Memory B cell (primary cell): ENCODE measurements at places on chromosomes 3 and 15.

DNA sequence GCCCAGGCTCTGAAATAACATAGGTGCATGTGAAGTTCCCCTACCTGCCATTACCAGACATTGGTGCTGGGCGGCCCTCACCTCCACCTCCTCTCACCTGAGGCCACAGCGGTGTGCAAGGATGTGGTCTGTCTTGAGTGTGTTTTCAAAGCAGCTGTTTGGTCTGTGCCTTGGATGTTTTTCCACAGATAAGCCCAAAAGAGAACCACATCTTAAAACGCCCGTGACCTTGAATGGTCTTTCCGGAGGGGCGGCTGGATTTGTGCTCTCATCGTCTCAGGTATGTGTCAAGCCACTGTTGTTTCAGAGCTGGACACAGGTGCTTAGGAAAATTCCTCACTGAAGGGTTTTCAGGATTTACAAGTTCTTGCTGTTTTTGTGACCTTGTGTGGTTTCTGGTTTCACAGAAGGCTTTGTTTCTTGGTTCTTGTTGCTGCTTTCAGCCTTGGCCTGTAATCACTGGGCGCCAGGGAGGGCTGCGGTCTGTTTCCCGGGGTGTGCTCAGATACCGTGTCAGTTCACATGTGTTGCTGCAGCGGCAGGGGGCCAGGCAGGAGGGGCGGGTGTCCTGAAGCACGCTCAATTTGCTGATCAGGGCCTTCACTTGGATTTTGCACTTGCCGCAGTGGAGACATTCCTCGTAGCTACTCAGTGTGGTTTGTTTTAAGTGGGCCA is 128.4 kb downstream of the IGF1R start:
- no peak for DNase-seq

DNA sequence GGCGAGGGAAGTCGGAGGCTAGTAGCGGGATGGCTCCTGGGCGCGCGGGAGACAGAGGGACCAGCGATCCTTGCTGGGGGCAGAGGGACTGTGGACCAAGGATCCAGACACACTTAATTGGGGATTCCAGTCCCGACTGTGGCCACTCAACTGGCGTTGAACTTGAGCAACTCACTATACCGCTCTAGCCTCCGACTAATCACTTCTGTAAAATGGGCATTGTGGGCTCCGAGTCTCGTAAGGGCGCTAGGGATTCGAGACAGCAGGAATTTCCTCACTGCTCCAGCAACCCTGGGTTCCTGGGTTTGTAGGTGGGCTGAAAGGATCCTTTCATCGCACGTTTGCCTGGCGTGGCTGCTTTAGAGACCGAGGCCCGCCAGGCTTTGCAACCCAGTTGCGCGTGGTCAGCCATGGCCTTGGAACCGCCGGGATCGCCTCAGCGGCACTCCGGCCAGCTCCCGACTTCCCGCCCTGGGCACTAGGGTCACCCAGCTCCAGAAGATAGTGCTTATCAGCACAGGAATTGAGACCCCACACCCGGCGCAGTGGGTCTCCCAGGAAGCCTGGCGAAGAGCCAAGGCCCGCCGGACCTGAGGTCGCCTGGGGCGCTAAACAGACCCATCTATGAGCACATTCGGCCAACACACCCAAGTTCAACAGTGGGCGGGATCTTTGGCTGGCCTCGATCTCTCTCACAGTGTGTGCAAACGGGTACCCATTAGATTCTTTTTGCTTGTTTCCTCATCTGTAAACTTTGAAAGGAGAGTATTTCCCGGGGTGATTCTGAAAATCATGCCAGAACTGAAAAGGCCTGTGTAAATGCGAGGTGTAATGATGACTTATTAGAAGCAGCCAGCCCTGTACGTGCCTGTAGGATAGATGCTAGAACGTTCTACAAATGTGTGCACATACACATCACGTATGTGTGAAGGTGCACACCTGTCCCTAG is 9.9 kb downstream of the FOXL2 start:
- no peak for DNase-seq

DNA sequence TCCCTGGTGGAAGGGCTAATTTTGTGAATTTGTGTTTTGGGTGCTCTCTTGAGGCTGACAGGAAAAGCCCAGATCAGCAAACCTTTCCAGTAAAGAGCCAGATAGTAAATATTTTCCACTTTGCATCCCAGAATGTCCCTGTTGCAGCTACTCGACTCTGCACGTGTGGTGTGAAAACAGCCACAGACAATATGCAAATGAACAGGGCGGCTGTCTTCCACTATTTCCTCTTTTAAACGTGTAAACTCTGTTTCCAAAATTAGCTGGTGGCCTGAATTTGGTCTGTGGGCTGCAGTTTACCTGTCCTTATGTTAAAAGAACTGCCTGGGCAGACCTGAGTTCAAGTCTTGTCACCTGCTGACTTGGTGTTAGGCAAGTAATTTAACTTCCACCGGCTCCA is 202.7 kb downstream of the EDEM1 start:
- DNase-seq = no peak

- DNase-seq = no peak
Measured at GRCh38 chr3:65884071-65884470, 154.6 kb downstream of the MAGI1 start.

GRCh38 chr3:13556207-13556606 is 7.3 kb downstream of the FBLN2 start:
- no peak for DNase-seq

DNA sequence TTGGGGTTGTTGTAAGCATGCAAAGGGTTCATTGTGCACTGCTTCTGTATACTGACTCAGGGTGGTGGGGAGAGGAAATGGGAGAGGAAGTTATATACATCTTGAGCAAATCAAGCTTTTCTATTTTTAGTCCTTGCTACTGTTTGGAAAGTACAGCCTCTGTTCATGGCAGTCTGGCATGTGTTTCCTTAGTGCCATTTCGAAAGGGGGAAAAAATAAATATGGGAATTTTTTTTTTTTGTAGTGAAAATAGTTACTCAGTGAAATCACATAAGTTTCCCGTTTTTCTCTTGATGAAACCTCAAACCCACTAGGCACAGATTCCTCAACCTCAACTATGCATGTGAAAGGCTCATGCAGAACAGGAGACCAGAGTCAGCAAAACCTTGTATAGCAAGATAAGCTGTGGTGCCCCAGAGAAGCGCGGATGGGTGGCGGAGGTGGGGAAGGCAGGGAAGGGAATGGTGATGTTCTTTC is 353.3 kb downstream of the LPP start:
- no peak for DNase-seq

DNA sequence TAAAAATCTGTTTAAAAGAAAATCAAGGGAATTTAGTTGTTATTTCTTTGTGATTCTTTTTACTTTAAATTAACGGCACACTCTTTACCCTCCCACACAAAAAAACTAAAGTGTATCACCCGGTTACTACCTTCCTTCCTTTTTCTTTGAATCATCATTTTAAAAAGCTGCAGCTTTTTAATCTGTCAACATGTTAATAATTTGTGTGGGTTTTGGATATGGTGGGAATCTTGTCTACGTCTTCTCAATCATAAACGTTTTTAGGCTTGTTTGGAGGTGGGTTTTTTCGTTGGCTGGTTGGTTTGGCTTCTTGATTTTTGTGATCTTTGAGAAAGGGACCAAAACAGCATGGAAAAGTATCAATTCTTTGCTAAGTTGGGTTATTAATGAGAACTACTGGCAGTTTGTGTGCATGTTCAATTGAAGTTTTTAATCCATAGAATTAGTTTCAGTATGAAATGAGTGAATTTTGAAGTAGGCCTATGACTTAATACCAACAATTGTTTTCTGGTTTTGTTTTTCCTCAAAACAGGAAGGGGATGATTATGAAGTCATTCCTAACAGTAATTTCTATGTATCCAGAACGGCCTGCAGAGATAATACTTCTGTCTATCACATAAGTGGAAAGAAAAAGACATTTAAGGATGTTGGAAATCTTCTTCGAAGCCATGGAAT is 4.5 kb downstream of the SMC4 start:
- DNase-seq = no peak

DNA sequence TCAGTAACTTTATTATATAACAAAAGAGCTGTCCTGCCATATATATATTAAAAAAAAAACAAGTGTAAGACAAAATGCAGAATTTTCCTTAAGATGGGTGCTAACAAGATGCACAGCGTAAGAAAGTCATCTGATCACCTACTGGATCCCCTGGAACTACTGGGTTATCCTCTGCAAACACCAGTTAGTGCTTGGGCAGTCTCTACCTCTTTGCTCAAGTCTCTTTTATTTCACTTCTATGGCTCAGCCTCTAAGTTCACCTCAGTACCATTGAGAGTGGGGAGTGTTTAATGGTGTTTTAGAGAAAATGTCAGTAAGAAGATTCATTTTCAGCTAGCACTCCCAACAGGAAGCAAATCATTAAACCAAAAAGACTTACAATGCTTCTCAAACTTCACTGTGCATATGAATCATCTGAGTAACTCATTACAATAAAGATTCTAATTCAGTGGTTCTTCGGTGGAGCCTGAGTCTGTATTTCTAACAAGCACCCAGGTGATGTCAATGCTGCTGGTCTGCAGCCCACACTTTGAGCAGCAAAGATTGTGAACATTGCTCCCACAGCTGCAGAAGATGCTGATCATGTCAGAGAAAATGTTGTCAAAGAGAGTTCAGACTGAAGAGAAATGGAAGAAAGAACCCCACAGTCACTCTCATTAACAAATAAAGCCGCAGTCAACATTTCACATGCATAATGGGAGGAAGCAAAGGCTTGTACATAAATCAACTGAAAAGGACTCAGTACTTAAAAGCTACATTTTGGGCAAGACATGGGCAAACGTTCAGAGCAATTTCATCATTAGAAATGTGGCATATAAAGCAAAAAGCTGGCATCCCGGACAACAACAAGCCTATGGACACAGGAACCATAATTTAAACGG is 227.1 kb upstream of the ATP11B start:
- DNase-seq = no peak

DNA sequence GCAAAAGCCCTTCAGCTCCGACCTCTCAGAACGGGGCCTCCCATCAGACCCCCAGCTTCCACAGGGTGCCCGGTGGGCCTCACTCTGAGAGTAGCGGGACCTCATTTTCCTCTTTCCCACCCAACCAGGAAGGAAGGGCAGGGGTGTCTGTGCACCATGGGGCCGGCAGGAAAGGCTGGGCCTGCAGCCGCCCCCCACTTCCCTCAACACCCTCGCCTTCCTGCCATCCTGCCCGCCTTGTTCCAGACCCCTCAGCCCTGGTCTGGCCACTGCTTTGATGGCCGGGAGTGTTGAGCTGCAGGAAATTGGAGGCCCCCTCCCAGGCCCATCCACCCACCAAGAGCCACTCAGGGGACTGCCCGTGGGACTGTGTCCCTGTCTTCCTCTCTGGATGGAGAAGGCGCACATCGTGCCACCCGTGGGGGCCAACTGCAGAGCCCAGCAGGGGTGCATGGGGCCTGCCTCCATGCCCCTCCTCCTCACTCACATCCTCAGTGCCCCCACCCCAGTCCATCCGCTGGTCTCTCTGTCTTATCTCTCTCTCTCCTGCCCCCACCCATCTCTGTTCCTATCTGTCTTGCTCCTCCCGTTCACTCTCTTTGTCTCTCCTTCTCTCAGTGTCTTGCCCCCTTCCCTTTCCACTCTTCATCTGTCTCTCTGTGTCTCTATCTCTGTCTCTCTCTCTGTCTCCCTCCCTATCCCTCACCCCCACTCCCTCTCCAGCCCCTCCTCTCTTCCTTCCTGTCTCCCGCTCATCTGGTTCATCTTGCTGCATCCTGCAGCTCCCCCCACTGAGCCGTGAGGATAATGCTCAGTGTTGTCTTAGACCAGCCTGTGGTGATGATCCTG is 1.8 kb upstream of the PLXND1 start:
- DNase-seq = no peak

GRCh38 chr3:145911016-145911415 is 250.0 kb downstream of the PLOD2 start:
- DNase-seq = no peak

GRCh38 chr3:128323206-128324081 is 143.2 kb downstream of the DNAJB8 start:
- DNase-seq = no peak

- DNase-seq = no peak
Measured at GRCh38 chr3:170589113-170589512, 3.2 kb upstream of the SLC7A14 start.

- DNase-seq = no peak
Measured at GRCh38 chr3:150132101-150132749, 161.5 kb upstream of the PFN2 start.

DNA sequence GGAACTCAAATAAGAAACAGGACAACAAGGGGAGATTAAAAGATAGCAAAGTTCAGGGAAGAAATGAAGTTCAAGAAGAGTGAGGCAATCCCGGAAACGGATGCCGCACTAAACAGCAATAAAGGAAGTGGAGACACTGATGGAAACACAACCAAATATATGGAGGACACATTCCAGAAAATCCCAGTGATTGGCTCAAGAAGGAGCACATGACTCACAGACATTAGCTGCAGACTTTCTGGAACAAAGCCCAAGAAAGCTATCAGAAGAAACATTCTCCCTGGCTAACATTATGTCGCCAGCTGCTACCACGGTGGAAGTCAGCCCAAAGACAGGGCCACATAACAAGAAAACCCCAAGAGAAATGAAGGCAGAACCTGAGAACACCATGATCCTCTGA is 18.1 kb upstream of the VGLL4 start:
- DNase-seq = no peak

- no peak for DNase-seq
Measured at GRCh38 chr3:171802590-171802956, 7.7 kb downstream of the PLD1 start.

- no peak for DNase-seq
Measured at GRCh38 chr15:88040516-88040915, 216.0 kb downstream of the NTRK3 start.

DNA sequence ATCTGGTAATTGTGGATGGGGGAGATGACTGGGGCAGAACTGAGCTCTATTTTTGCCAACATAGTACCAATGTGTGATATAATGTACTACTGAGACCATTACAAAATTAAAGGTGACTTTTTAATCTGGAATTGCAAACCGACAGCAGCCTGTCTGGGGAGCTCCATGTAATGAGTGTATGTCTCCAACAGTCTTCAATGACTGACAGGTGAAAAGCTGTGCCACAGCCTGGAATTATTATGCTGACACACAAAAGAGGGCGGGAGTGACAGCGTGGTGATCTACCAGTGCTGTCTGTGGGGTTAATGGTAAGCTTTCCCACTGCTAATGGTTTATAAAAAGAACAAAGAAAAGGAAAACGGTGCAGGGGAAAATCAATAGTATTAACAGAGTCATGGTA is 143.4 kb downstream of the CLSTN2 start:
- no peak for DNase-seq

DNA sequence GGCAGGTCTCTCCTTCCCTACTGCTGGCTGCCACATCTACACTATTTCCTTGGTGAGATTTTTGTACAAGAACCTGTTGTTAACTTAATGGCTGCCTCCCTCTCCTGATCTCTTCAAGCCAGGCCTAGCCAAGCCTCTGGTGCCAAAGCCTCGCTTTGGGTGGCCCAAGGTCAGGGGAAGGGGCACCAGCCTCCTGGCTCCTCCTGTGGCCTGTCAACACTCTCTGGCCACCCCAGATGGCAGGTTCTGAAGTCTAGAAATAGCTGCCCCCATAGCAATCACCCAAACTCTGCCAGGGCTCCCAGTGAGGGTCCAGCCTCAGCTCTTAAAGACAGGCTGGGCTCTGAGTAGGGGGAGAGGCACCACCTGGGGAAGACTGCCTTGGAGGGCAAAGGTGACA is 5.0 kb downstream of the IFRD2 start:
- DNase-seq = no peak
